ENCODE measurements at places on chromosomes 13 and 19.

GRCh38 chr13:48184260-48184659 is 48.7 kb upstream of the ITM2B start:
- DNase-seq = no peak

DNA sequence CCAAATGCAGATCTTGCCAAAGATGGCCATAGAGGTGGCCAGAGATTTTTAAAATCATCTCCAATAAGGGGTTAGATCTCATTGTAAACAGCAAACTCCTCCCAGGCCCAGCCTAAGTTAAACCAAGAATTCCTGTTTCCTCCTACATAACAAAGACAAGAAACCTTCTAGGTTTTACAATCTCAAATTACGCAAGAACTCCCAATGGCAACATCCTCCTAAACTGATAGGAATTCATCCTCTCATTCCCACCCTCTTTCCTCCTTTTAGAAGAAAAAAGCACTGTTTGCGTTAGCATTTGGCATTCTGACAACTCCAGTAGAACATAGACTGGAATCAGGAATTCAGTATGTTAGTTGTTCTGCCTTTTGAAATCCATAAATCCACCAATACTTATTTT is 14.6 kb downstream of the PROSER1 start:
- no peak for DNase-seq

- no peak for DNase-seq
These were observed 290.1 kb upstream of the SLC10A2 start for GRCh38 chr13:103356226-103356864.

DNA sequence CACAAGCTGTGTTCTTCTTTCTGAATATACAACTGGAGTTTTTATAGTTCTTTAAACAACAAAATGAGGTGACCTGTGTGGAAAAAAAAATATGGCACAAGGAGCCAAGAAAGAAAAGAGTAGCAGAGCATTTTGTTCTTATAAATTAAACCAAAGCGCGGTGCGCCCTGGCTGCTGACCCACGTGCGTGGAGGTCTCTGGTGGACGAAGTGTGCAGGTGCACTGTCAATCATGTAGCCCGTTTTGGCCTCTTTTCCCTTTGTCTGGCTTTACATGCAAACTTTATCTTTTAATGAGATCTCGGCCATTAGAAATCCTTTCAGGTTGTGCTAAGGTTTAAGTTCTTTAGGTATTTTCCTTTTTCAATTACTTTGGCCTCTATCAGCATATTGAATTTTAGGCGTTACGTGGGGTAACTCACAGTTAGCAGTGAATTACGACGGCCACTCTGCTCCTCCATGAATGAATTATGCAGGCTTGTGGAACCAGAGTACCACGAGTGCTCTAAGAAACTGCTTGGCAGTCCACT is 443.9 kb upstream of the SLC10A2 start:
- DNase-seq = no peak

- no peak for DNase-seq
These were observed 27.4 kb upstream of the SIAH3 start for GRCh38 chr13:45878966-45879365.

DNA sequence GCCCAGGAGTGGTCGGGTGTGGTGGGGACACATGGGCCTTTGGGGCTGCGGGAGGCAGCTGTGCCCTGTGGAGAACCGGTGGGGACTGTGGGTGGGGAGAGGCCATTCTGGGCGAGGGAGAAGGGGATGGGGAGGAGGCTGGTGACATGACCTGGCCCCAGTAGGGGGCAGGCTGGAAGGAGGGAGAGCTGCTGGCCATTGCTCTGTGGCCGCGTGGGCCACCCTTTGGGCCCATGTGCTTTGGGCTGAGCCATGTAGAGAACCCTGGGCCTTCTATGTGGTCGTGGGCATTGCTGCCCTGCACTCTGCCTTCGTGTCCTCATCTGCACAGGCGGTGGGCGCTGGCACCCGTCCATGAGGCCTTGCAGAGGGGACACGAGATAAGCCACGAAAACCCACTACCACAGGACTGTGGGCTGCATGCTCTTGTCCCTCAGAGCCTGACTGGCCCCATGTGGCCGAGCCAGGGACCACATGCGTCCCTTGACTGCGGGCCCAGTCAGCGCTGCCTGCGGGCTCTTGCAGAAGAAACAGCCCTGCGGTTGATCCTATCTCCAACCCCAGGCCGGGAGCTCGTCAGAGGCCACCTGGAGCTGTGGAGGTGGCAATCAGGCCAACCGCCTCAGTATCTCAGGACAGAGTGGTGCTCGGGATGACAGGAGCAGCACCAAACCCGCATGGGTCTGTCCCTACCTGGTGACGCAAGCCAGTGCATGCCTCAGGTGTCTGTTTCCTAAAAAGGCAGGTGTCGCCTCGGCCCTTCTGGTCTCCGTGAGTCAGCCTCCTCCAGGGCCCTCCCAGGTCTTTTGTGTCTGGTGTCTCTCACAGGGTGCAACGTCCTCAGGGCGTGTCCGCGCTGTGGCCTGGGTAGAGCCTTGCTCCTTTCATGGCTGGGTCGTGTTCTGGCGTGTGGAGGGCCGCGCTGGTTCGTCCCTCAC is 14.3 kb downstream of the FZR1 start:
- DNase-seq = no peak

DNA sequence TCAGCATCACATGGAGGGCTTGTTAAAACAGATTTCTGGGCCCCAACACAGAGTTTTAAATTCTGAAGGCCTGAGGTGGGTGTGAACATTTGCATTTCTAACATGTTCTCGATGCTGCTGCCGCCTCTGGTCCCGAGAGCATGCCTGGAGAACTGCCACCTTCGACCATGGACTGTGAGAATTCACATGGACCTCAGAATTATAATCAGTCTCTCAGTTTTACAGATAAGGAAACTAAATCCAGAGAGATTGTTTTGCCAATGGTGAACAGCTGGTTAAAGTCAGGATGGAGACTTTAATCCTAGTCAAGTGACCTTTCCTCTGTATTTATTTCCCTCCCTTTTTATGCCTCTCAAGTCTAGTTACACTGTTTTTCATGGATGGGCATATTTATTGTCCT is 14.7 kb downstream of the ALOX5AP start:
- no peak for DNase-seq

- peak; percentile 68 for DNase-seq
These were observed 575.8 kb downstream of the DACH1 start for GRCh38 chr13:71290963-71291841.

DNA sequence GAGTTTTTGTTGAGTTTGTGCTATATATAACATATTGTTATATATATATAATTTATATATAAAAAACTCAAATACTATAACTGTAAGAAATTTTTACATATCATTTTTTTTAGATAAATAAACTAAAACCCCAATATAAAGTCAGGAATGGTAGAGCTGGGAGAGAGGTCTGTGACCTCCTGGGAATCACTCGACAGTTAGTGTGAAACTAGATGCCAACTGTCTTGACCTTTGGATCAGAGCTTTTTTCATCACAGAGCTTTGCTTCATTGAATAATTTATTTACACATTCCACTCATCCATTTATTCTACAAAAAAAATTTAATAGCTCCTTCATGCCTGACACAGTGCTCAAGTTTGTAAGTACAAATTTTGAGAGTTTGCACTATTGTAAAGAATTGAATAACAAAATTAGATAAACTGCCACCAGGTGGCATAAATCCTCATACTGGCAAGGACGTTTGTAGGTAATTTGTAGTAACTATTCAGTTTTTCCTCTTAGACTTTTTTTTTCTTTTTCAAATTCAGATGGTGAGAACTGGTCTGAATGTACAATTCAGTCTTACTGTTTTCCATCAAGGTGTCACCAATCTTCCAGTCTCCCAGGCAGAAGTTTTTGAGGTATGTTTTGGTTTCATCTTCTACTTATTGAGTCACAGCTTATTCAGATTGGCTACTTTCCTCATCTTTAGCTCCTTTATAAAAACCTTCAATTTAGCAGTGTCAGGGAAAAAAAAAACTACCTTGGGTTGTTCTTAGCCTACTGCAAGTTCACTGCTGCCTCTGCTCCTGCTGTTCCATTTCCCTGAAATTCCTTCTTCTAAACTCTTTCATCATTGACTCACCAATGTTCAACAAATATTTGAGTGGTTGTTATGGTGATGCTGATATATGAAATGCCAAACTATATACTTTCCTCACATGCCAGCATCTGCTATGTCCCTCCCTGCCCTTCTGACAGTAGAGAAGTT is 28.7 kb downstream of the LACC1 start:
- no peak for DNase-seq

DNA sequence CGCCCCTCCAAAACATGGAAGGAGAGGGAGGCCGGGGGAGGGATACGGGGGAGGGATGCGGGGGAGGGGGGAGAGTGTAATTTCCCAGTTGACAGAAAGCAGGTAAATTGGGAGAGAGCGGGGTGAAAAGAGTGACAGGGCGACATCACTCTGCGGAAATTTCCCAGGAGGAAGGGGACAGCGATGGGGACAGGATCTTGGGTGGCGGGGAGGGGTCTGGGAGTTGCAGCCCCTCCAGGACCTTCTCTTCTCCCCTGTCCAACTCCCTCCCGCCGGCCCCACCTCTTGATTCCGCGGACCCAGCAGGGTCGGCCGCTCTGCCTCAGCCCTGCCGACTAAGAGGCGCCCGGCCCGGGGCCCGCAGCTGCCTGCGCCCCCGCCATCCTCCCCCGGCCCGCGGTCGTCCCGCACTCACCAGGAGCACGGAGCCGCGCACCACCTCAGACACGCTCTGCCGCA is 108.0 kb upstream of the DOCK9 start:
- DNase-seq = no peak

GRCh38 chr19:50359328-50359818 is 6.1 kb downstream of the NAPSA start:
- no peak for DNase-seq

- DNase-seq = no peak
These were observed 792 bp upstream of the LENG8 start for GRCh38 chr19:54448040-54448773.

DNA sequence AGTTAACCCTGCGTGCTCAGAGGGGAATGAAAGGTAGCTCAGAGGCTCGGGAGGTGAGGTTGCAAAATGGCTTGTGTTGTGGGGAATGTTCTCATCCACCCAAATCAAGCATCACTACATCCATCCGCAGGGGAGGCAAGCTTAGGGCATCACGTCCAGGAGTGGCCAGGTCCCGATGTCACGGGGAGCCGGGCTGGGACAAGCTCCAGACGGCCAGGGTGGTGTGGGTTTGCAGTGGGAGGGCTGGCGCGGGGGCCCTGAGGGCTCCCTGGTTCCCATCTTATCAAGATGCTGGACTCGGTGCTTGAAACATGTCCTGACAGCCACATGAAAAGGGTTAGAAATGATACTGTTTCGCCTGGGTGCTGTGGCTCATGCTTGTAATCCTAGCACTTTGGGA is 25.8 kb downstream of the EPN1 start:
- DNase-seq = no peak

GRCh38 chr13:59352600-59352999 is 811.1 kb downstream of the DIAPH3 start:
- DNase-seq = no peak

GRCh38 chr13:42883771-42884467 is 102.5 kb downstream of the FAM216B start:
- no peak for DNase-seq

DNA sequence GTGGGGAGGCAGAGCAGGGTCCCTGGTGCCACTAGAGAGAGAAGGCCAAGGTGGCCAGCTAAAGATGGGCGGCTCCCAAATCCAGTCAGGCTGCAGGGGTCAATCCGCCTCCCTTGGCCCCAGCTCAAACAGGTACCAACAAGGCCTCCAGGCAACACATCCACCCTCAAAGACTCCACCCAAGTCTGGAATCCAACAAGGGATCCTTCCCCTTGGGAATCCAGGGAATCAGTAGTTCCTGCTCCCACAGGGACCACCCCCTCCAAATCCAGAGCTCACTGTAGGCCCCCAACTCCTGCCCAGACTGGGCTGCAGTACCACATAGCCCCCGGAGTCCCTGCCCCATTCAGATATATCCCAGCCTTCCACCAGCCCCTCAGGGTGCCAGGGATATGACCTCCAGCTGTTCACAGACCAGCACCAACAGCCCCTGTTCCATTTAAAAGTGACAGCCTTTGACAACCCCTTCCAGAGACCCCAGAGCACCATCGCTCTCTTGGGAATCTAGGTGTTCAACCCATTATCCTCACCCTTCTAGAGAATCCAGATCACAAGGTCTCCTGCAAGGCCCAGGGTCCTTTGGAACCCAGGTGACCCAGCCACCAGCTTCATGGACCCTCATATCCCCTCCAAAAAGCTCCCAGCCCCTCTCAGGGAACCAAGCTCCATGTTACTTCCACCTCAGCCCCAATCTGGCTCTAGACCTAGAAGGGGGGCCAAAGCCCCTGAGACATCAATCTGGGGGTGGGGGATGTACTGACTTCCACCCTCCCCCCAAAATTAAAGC is 3.2 kb downstream of the ERF start:
- DNase-seq = no peak

GRCh38 chr19:6572217-6572616 is 18.7 kb downstream of the CD70 start:
- no peak for DNase-seq

GRCh38 chr19:372306-372890 is 27.8 kb upstream of the MIER2 start:
- DNase-seq = no peak

- DNase-seq = no peak
These were observed 528 bp upstream of the CHST8 start for GRCh38 chr19:33621065-33621785.

DNA sequence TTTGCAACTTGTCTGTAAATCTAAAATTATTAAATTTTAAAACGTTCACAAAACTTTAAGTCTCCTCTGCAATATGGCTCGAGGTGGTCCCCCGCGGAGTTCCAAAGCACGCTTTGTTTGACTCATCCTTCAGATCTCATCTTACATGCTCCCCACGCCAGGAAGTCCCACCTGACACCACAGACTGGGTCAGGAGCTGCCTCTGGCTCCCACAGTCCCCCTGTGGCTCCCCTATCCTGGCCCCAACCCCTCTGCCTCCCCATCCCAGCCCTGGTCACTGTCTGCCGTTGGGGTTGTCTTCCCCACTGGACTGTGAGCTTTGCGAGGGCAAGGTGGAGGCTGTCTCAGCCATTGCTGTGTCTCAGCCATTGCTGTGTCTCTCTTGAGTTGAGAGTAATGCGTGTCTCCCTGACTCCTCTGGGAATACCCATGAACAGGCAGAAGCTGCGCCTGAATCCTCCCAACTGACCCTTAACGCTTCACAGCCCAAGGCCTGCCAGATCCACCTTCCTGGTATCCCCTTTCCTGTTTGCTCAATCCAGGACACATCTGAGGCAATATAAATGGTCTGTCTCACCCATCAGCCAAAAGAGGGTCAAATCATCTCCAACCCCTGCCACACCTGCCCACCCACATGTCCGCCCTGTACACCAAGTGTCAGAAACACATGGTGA is 15.9 kb downstream of the DYRK1B start:
- no peak for DNase-seq

- DNase-seq = no peak
These were observed 696.7 kb upstream of the SLITRK5 start for GRCh38 chr13:86974251-86974994.

GRCh38 chr13:31067416-31068118 is 94.1 kb downstream of the HSPH1 start:
- DNase-seq = no peak

- no peak for DNase-seq
These were observed 8.3 kb upstream of the SHISA7 start for GRCh38 chr19:55451163-55451964.

GRCh38 chr19:50368649-50369570 is 3.5 kb upstream of the NAPSA start:
- no peak for DNase-seq

GRCh38 chr13:77896536-77896935 is 22.1 kb downstream of the EDNRB start:
- no peak for DNase-seq

- DNase-seq = no peak
These were observed 76.7 kb downstream of the NDFIP2 start for GRCh38 chr13:79557666-79558065.

- no peak for DNase-seq
These were observed 79.7 kb downstream of the LMO7 start for GRCh38 chr13:75715601-75716523.

- DNase-seq = peak; percentile 40
These were observed 21.8 kb upstream of the NAXD start for GRCh38 chr13:110593430-110594130.
